Right ventricle myocardium inferior (tissue), 1 donor: ENCODE measurements at places on chromosomes 13 and 19. TPM values are rescaled to one million over a fixed set of nuclear protein-coding genes. Genes with fewer than 3 reads are reported as not detected.
A peak's percentile ranks its signal among the peaks of the same experiment; 100 is the strongest.

- DNase-seq, result no peak
Observed at GRCh38 chr13:26037302-26037701, 14.5 kb downstream of the SHISA2 start.

Gene PAF1
- total RNA-seq, result 34.5 TPM

GRCh38 chr19:43620061-43621001 lies 902 bp upstream of the ZNF428 start:
- DNase-seq, result peak; percentile 94

DNA sequence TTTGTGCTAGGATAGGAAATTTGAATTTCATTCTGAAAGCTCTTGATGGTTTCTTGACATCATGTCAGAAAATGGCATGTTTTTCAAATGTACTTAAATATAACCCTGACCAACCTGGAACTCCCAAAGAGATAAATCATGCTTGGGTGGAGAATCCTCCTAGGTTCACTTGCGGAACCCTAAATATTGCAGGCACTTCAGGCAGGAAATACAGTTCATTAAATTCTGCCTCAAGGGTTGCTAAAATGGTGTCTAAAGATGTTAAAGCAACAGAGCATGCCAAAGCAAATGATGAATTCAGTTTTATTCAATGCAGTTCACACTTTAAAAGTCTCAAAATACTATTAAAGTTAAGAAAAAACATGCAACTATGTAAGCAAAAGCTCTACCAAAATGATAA lies 415.9 kb downstream of the SLITRK6 start:
- DNase-seq, result no peak

Gene TRPC4
- 2.6 TPM for total RNA-seq

GRCh38 chr13:74335370-74335769 lies 201.2 kb upstream of the KLF12 start:
- DNase-seq, result no peak

Gene ZNF563
- total RNA-seq, result 5.3 TPM

DNA sequence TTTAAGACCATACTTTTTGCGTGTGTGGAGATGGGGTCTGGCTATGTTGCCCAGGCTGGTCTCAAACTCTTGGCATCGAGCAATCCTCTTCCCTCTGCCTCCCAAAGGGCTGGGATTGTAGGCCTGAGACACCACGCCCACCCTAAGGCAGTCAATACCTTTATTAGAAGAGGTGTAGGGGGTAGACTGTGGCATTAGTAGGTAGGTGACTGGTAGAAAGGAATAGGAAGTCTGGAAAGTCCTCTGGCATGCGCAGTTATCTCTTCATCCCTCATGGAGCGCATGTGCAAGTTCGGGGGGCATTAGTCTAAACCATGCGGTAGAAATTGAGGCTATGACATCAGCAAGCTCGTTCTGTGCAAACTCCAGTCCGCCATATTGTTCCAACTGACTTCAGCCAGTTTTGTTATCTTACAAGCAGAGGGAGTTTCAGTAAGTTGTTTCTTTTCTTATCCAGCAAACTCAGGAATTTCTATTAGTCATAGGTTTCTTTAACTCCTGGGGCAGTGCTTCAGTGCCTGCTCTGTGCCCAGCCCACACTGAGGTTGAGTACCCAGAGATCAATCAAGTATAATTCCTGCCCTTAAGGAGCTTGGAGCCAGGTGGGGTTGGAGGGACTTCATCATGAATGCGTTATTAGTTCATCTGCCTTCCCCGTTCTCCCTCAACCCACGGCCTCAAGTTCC lies 7.3 kb upstream of the RANBP3 start:
- DNase-seq, result no peak

Gene OLFM2
- total RNA-seq, result 2.2 TPM

Gene ZNF441
- total RNA-seq, result 4.2 TPM

- no peak for DNase-seq
Observed at GRCh38 chr13:49608651-49609331, 19.5 kb upstream of the ARL11 start.

DNA sequence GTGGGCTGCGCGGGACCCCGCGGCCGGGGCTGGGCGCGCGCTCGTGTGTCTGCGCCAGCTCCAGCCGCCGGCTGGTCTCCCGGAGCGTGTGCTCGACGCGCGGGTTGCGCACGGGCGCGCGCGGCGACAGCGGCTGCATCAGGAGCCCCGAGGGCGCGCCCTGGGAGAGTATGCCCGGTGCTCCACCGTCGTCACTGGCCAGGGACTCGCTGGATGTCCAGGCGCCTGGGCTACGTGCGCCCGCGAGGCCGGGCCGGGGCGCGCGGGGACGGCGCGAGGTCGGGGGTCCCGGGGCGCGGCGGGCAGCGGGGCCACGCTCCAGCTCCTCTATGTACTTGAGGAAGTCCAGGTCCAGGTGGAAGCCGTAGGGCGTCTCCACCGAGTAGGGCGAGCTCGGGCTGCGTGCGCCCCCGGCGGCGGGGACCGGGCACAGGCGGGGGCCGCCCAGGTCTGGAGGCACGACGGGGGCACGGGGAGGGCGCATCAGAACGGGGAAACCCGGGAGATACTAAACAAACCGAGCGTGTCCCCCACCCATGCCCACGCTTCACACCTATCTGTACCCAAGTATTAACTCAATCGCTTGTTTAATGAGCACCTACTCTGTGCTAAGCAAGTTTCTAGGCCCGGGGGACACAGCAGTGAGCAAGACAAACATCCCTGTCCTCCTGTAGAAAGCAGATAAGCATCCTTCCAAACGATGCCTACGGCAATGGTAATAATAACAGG lies 7.6 kb downstream of the KANK3 start:
- no peak for DNase-seq

GRCh38 chr13:112464720-112465119 lies 88.6 kb downstream of the SPACA7 start:
- DNase-seq, result no peak
